ENCODE measurements at places on chromosomes 6 and 20.

DNA sequence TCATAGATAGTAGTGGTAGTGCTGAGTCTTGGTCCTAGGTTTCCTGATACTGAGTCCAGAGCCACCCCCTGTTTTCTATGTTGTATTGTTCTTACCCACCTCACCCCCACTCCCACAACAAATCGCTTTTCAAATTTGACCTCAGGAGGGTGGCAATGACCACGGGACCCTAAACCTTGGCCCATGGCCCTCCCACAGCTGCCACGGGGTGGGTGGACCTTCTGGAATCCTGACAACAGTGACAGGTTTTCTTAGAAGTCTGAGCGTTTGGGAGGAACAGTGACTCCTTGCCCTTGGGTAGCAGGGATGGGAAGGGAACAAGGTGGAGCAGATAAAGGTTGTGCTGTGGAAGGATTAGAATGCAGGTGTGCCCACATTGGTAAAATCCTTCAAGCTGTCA is 36.9 kb downstream of the TGM3 start:
- DNase-seq = no peak

GRCh38 chr6:43338243-43338642 is 29.6 kb upstream of the CRIP3 start:
- DNase-seq = no peak

DNA sequence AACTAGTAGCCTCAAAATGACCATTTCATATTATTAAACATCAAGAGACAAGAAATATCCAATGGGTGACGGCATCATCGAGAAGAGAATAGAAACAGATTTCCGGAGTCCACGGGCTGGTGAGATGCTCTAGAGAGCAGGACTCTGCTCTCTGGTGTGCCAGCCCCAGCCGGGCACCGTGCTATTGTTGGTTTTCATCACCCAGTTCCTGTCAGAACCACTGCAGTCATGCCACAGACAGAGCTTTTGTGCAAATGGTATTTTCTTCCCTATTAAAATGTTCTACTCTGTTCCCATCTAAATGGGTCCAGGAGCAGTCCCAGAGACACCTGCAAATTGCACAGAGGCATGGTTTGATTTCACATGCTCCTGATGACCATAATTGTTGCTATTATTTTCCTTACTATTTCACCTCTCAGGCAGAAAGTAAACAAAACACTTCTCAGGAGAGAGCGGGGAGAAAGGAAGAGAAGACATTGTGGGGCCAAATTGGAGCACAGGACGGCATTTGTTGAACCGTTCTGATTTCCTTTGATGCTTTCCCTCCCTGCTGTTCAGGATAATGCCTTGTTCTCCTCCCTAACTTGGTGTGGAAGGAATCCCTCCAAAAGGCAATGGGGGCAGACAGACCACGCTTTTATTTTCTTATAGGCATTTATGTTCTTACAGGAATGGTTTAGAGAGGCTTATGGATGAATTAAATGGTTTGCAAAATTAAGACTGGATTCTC is 11.4 kb upstream of the RAMACL start:
- DNase-seq = no peak

GRCh38 chr6:135458051-135458450 is 39.5 kb downstream of the AHI1 start:
- no peak for DNase-seq

DNA sequence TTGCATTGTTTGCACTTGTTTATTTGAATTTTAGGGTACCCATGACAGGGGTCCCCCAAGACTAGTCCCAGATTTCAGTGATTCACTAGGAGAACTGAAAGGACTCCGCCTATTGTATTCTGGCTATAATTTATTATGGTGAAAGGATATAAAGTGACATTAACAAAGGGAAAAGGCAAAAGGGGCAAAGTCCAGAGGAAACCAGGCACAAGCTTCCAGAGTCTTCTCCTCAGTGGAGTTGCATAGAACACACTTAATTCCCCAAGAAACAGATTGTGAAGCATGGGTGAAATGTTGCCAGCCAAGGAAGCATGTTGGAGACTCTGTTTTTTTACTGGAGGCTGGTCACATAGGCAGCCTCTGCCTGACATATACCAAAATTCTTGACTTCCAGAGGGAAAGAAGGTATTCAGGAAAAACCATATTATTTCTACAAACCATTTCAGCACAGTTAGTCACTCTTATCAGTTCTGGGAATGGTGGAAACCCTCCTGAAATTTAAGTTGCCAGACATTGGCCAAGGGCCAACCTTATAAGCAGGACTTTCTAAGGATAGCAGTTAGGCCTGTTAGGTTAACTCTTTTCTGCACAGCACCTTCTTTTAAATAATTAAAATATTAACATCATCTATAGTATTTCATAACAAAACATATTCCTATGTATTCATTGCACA is 71.8 kb downstream of the FIG4 start:
- peak; percentile 71 for DNase-seq

GRCh38 chr6:15026832-15027231 is 219.0 kb upstream of the JARID2 start:
- peak; percentile 23 for DNase-seq

DNA sequence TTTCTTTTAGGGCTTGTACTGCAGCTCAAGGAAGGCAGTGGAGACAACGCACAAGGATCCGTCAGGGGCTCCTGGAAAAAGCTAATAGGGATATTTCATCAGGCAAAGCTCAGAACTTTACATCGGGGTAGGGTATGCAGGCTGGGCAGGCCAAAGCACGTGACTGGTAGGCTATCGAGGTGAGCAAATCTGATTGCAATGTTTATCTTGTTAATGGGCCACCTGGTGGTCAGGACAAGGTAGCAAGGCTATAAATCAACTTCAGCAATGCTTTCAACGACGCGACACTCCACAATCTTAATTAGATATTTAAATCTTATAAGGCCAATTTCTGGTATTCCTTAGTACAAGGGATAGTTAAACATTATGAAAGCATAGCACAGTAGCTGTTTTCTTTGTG is 1302.8 kb upstream of the EYS start:
- DNase-seq = no peak

GRCh38 chr20:5282561-5282960 is 34.2 kb downstream of the PROKR2 start:
- DNase-seq = no peak

DNA sequence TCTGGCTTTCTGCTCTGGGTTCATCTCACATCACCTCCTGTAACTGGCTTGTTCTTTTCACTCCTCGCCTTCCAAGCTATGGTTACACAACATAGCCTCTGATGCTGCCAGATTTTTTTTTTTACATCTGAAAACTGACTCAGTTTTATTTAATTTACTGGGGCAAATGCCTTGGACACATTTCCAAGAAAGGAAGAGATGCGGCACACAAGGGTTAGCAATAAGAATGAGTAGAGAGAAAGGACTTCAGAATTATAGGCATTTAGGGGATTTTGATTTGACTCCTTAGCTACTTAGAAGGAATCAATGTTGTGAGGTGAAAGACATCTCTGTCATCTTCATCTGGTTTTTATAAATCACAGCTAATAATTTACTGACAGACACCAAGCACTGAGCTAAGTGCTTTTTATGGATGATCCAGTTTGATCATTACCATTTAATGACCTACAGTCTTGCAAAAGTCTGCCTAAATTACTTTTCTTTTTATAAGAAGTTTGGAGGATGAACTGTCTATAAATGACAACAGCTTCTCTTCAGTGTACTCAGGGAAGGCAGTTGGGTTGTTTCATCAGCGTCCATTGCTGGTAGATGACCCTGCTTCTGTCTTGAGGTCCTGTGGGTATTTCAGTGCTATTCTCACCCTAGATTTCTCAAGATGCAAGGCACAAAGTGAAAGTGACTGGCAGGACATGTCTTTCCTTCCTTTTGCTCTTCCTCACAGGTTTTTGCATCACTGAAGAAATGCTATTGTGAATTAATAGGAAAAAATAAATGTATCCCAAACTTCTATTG is 31.1 kb downstream of the LAMA4 start:
- DNase-seq = peak; percentile 92

DNA sequence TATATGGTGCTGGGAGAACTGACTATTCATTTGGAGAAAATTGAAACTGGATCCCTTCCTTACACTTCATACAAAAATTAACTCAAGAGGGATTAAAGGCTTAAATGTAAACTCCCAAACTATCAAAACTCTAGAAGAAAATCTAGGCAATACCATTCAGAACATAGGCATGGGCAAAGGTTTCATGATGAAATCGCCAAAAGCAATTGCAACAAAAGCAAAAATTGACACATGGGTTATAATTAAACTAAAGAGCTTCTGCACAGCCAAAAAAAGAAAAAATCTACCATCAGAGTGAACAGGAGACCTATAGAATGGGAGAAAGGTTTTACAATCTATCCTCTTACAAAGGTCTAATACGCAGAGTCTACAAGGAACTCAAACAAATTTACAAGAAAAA is 851.3 kb upstream of the MAN1A1 start:
- no peak for DNase-seq

- DNase-seq = no peak
Observed at GRCh38 chr20:59835057-59835447, 98.4 kb downstream of the SYCP2 start.

- peak; percentile 73 for DNase-seq
Observed at GRCh38 chr6:138545621-138545980, 46.3 kb upstream of the NHSL1 start.

DNA sequence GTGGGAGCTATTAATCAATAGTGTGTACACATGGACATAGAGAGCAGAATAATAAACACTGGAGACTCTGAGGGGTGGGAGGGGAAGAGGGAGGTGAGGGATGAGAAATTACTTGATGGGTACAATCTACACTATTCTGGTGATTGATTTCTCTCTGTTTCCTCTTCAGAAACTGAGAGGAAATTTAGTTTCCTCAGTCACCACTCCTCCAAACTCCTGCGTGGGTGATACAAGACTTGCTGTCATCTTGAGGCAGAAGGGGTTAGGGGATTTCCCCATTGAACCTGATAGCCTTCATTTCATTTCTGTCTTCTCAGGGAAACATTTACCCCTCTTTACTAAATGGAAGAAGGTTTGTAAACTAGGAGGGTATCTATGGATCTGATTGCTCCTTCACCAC is 84.3 kb upstream of the ESR1 start:
- DNase-seq = no peak

DNA sequence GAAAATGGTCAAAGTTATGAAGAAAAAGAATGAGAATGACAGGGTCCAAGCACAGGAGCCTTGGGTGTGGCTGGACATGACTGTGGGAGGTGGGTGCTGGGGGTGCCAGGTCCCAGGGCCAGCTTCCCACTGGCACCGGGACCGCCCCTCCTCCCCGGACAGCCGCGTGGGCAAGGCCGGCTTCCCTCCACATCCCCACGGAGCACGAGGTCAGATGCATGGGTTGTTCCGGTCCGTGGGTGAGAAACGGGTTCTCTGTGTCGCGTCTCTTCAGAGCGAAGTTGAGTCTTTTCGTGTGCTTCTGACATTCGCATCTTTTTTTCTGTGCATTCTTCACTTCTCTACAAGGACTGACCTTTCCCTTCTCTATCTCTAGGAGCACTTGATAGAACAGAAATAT is 30.1 kb downstream of the KIF25 start:
- DNase-seq = no peak

DNA sequence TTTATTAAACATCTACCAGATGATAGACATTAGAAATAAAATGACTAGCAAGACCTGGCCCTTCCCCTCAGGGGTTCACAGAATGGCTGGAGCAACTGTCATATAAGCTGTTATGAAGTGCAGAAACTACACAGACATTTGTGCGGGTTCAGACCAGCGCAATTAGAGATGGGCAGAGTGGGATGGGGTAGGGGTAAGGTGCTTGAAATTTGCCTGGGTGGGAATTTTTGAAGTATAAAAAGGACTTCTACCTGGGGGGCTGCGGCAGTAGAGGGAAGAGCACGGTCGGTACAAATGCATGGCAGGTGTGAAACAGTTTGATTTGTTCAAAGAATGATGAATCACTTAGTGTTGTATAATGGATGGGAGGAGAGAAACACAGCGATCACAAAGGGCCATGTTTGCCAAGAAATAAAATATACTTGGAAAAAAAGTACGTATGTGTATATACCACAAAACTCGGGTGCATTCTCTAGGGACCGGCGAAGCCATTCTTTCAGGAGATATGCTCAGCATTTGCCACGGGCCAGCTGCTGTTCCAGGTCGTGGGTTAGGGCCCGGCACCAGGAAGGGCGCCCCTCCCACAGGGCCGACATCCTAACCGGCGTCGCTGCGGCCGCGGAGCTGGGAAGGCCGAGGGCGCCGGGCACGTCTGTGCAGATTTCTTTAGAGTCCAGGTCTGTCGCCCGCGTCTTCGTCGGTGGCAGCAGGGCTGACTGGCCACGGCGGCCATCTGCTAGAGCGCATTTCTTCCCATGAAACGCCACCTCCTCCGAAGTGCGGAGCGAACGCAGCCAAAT is 809 bp upstream of the NOL7 start:
- peak; percentile 53 for DNase-seq

DNA sequence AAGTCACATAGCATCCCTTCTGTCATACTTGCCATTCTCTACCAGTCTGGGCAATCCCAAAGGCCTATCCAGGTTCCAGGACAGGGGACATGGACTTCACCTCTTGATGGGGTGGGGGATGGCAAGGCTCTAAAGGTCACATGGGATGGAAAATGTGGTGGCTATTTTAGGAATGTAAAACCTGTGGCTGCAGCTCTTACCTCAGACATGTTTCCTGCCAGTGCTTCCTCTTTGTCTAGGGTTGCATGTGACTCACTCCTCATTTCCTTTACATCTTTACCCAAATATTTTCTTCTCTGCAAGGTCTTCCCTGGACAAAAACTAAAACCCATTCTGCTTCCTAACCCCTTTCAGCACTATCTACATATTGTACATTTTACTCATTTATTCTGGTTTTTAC is 135.7 kb downstream of the BTBD3 start:
- DNase-seq = peak; percentile 14

DNA sequence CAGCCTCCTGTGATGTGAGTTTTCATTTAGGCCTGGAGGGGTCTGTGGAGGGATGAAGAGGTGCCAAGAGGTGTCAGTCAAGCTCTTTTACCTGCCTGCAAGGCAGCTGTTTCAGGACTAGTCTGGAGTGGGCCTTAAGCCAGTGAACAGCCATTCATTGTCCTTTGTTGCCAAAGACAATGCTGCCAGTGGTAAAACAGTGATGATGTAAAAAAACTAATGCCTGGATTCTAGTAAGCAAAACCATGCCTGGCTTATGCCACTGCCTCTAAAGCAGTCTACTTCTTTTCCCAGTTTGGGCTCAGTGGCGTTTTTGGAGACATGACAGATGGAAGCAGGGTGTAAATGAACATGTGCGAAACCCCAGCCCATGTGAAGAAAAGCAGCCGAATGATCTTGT is 93.5 kb upstream of the KCNK16 start:
- no peak for DNase-seq

DNA sequence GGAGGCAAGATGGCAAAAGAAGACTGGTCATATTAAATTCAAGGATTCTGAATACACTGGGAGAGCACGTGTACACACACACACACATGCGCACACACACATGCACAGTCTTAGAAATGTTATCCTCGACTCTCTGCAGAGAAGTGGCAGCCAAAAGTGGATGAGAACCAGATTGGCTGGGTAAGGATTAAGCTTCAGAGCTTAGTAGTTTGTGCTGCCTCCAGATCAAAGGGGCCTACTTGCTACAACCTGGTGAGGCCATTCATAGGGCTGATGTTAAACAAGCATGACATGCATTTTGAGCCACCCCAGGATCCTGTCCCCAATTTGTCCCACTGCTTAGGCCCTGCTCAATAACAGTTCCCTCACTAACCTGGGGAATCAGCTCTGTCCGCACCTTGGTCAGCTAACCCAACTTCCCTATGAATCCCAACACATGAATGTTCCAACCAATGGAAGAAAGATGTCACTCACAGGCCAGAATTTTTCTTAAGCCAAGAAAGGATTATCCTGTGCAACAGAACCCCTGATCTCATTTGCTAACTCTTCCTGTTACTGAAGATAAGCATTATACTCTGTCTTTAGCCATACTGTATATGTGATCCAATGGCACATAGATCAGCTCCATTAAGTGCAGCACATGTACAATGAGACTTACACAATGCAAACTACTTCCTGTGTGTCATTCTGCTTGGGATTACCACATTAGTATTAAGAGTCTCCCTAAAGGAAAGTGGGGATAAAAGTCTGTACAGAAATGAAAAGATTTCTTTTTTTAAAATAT is 31.0 kb downstream of the TOMM6 start:
- no peak for DNase-seq

Measured in fibroblast of lung (primary cell).